H1 (cell line): ENCODE measurements at places on chromosomes 13 and 19.

GRCh38 chr13:92362717-92363116 is 863.9 kb upstream of the GPC6 start:
- H3K27ac ChIP-seq, result no peak overlapping the region
- no peaks in the 10 kb centered on the region for H3K27me3 ChIP-seq
- DNase-seq, result no peak
- no peaks in the 10 kb centered on the region for H3K4me1 ChIP-seq

DNA sequence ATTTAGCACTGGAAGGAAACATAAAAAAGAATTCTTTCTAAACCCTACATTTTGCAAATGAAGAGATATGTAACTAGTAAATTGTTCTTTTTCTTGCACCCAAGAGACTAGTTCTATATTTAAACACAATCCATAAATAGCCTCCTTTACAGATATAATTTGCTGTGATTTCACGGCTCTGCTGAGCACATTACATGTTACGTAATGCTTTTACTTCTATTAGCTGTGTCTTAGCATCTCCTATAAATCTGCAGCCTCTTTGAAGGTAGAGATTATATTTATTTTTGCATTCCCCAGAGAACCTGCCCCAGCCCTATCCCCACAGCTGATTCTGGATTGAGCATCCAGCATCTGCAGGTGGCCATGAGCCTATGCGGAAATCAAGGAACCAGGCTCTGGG is 32.2 kb downstream of the LACC1 start:
- DNase-seq, result no peak
- no peaks in the 10 kb centered on the region for H3K4me1 ChIP-seq
- no peak overlapping the region for H3K4me3 ChIP-seq

DNA sequence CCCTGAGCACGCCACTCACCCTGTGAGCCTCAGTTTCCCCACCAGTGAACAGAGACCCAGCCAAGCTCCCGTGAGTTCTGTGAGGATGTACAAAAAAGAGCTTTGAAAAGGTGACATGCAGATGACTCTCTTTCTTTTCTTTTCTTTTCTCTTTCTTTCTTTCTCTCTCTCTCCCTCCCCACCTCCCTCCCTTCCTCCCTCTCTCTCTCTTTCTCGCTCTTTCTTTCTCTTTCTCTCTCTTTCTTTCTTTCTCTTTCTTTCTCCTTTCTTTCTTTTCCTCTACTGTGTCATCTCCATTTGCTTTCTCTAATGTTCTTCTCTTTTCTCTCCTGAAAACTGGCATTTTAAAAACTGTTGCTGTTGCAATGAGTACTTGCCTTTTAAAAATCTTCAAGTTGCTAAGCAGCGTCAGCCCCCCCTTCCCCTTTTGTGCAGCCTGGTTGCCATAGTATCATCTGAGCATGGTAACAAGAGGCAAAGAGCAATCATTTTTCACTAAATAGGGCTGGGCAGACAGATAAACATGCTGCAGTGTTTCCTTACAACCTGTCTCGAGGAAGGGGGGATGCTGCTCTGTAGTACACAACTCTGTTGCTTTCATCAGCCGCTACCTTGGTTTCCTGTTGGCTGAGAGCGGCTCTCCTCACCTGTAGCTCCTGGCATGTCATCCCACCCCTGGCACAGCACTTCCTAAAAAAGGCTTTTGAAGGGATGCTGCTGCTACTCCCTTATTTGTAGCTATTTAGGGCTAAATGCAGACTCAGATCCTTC is 108.7 kb upstream of the MBNL2 start:
- H3K27me3 ChIP-seq, result no peaks in the 10 kb centered on the region
- H3K4me3 ChIP-seq, result no peak overlapping the region

DNA sequence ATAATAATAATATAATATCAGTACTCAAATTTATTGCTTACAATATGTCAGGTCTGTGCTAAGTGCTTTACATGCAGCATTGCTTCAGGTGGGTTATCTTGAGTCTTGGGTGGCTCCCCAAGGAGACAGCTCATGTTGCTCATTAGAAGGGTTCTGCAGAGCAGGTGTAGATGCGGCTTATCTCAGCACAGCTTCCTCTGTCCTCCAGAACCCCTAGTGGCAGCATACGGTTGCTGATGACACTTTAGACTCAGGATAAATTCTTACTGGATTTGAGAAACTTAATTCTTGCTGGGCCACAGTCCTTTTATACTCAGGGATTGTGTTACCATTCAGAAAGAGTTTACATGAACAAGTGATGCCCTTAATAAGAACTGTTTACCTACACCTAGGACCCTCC is 8.9 kb downstream of the COG3 start:
- H3K4me3 ChIP-seq, result no peak overlapping the region
- H3K4me1 ChIP-seq, result no peaks in the 10 kb centered on the region; the same call in 1 of the 2 replicates
- no peaks in the 10 kb centered on the region for H3K27me3 ChIP-seq
- H3K36me3 ChIP-seq, result peaks cover 3% of the 10 kb centered on the region; the same call in 1 of the 2 replicates

DNA sequence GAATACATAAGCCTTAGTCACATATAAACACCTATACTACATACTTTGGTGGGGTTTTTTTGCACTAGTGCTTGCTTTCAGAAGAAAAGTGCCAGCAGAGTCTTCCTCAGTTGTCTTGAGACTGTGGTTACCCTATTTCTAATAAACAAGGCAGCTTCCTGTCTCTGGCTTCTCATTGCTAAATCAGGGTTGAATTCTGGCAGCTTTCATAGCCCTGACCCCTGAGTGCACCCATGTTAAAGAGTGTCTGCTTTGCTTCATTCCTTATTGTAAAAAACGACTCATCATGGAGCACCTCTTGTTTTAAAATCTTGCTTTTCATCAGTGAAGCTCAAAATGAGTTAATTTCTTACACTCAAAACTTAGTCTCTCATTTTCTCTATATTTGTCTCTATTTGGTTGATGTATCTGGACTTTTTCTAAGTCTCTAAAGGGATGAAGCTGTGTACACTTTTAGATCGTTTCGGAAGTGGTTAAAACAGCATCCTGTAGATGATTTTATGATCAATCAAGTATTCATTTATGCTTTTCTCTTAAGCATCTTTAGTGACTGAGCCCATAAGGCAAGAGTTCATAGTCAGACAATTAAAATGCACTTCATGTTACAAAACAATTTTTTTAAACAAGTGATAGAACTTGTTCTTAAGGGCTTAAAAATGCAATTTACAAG is 72.1 kb downstream of the KLF12 start:
- no peaks in the 10 kb centered on the region for H3K4me1 ChIP-seq
- no peak for DNase-seq
- H3K36me3 ChIP-seq, result no peaks in the 10 kb centered on the region
- no peak overlapping the region for H3K4me3 ChIP-seq

- H3K27ac ChIP-seq, result no peak overlapping the region
- H3K27me3 ChIP-seq, result peaks cover 16% of the 10 kb centered on the region
- peak overlapping the region; percentile 56 for H3K4me3 ChIP-seq
- no peaks in the 10 kb centered on the region for H3K4me1 ChIP-seq
- DNase-seq, result no peak
- H3K36me3 ChIP-seq, result no peaks in the 10 kb centered on the region
Observed at GRCh38 chr19:6475321-6476108, 6.1 kb downstream of the DENND1C start.

DNA sequence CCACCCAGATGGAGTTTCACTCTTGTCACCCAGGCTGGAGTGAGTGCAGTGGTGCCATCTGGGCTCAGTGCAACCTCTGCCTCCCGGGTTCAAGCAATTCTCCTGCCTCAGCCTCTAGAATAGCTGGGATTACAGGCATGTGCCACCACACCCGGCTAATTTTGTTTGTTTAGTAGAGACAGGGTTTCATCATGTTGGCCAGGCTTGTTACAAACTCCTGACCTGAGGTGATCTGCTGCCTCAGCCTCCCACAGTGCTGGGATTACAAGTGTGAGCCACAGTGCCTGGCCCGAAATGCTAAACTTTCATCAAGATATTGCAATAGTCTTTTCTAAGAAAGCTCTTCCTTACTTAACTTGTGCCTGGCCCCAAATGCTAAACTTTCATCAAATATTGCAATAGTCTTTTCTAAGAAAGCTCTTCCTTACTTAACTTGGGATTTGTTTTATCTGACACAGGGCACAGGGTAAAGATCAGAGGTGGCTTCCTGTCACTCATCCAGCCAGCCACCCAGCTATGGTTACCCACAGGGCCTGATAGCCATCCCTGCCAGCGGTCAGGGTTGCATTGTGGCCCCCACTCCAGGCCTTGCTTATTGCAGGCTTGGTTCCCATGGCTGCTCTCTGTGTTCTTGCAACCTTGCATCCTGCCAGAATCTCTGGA is 352.3 kb upstream of the TMTC4 start:
- no peaks in the 10 kb centered on the region for H3K27me3 ChIP-seq
- no peak for DNase-seq
- no peaks in the 10 kb centered on the region for H3K36me3 ChIP-seq
- H3K4me3 ChIP-seq, result no peak overlapping the region
- no peaks in the 10 kb centered on the region; the same call in 1 of the 2 replicates for H3K4me1 ChIP-seq
- no peak overlapping the region for H3K27ac ChIP-seq

GRCh38 chr13:19150712-19151228 is 30.9 kb downstream of the TUBA3C start:
- H3K27ac ChIP-seq, result no peak overlapping the region
- no peaks in the 10 kb centered on the region for H3K36me3 ChIP-seq
- H3K27me3 ChIP-seq, result no peaks in the 10 kb centered on the region
- H3K4me1 ChIP-seq, result no peaks in the 10 kb centered on the region
- H3K4me3 ChIP-seq, result no peak overlapping the region

GRCh38 chr13:104301171-104301975 is 1235.2 kb upstream of the SLC10A2 start:
- H3K27ac ChIP-seq, result no peak overlapping the region
- DNase-seq, result no peak
- H3K4me1 ChIP-seq, result no peaks in the 10 kb centered on the region
- no peaks in the 10 kb centered on the region for H3K36me3 ChIP-seq
- H3K4me3 ChIP-seq, result no peak overlapping the region

- H3K27ac ChIP-seq, result no peak overlapping the region
- no peak overlapping the region for H3K4me3 ChIP-seq
- H3K4me1 ChIP-seq, result peaks cover 9% of the 10 kb centered on the region
- peaks cover 21% of the 10 kb centered on the region for H3K27me3 ChIP-seq
- H3K36me3 ChIP-seq, result no peaks in the 10 kb centered on the region
Observed at GRCh38 chr19:39193803-39194202, 3.0 kb upstream of the NCCRP1 start.

DNA sequence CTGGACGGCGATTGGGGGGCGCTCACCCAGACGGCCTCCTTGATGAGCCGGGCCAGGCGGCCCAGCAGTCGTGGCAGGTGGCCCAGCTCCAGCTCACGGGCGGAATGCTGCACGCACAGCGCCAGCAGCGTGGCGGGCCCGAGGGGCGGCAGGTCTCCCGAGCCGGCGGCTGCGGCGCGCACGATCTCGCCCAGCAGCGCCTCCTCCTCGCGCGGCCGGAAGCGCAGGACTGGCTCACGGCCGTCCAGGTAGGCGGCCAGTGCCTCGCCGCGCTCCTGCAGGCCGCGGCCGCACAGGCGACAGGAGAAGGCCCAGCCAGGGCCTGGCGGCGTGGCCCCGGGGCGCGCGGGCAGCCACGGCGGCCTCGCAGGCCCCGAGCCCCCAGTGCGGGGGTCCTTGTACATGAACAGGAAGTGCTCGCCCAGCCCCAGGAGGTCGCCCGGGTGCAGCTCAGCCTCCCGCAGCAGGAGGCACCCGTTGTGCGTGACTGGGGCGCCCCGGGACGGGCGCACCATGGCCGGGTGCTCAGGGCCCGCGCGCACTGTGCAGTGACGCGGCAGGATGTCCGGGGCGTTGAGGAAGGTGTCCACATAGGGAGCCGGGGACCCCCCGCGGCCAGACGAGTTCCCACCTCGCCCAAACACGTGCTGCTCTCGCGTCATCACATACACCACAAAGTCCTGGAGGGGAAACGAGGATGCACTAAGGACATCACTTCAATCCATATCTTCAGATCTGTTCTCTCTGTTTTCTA is 9.6 kb upstream of the MAMSTR start:
- no peaks in the 10 kb centered on the region for H3K27me3 ChIP-seq
- no peaks in the 10 kb centered on the region for H3K36me3 ChIP-seq
- H3K4me3 ChIP-seq, result peak overlapping the region; percentile 38
- no peak for DNase-seq
- no peaks in the 10 kb centered on the region for H3K4me1 ChIP-seq

GRCh38 chr13:40974460-40975407 is 44.4 kb downstream of the ELF1 start:
- no peaks in the 10 kb centered on the region for H3K27me3 ChIP-seq
- no peaks in the 10 kb centered on the region for H3K4me1 ChIP-seq
- no peak overlapping the region for H3K4me3 ChIP-seq
- no peak for DNase-seq
- H3K36me3 ChIP-seq, result no peaks in the 10 kb centered on the region

DNA sequence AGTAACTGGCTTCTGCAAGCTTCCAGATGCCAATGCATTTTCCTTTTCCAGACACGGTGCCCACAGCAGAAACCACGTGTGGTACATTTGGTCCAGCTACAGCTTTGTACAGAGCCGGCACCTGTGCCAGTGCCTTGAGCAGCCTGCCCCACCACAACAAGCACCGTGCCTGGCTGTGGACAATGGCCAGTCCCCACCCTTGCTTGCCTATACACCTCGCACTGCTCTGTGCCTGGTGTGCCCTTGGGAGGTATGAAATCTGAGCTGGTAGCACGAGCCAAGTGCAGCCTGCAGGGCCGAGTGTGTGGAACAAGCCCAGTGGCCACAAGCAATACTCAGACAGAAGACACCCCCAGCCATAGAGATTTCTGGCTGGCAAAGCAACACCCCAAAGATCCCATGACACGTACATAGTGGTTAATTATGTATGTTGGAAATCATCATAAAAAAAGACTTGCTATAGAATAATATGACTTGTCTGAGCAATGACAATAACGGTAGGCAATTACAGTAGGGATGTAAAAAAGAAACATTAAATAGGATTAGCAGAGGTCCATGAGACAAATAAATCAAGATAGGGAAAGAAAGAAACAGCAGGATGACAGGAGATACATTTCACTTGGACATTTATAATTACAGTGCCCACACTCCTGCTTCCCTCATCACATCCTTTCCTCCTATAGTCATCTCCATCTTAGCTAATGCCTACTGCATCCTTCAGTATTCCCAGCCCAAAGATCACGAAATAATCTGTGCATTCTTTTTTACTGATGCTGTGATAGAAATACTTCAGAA is 1399.5 kb downstream of the PCDH9 start:
- no peak for DNase-seq
- no peaks in the 10 kb centered on the region for H3K36me3 ChIP-seq
- H3K4me1 ChIP-seq, result no peaks in the 10 kb centered on the region
- no peaks in the 10 kb centered on the region for H3K27me3 ChIP-seq

DNA sequence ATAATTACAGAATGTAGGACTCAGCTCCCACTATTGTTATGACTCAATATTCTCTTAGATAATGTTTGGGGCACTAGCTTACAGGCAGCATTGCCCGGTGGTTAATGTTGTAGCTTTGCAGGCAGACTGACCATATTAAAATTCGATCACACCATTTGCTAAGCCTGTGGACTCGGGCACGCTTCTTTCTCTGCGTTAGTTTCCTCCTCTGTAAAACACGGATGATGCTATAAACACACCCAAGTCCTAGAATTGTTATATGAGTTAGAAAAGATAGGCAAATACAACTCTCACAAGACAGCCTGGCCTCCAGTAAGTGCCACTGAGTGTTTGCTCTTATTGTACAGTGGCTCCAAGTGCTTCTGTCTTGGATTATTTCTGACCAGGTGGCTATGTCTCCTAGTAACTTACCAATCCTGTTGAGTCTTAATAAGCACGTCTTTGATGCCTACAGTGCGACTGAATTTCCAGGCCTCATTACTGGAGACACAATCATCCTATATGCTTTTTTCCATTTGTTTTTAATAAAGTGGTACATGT is 50.0 kb upstream of the ALOX5AP start:
- DNase-seq, result no peak
- H3K4me3 ChIP-seq, result no peak overlapping the region
- H3K27ac ChIP-seq, result no peak overlapping the region
- H3K27me3 ChIP-seq, result no peaks in the 10 kb centered on the region
- H3K4me1 ChIP-seq, result no peaks in the 10 kb centered on the region
